ENCODE measurements at places on chromosomes 5 and 9. TPM values are rescaled to one million over a fixed set of nuclear protein-coding genes. Genes with fewer than 3 reads are reported as not detected.

Gene FLT4
- 0.90 TPM for total RNA-seq

DNA sequence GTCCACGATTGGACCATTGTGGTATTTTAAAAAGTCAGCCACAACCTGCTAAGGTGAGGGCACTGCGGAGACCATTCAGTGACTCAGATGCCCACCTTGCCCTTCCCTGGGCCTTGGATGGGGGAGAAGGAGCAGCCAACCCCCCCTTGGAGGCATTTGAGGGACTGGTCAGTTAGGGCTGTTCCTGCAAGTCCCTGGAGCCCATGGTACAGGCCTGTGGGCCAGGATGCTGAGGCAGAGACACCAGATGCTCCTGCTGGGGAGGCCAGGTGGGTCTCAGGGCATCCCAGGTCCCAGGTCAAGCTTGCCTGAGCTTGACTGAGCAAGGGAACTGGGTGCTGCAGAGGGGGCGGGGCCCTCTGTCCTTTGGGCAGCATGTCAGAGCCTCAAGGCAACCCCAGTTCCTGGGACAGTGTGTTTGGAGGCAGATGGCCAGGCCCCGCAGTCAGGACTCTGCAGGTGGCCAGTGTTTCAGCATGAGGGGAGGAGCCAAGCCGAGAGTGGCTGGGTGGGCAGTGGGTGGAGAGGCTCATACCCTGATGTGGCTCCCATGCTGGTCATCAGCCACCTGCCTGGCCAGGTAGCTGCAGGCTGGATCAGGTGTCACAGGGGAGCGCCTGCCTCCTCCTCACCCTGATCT is 27.5 kb downstream of the SLC6A3 start:
- H3K36me3 ChIP-seq = no peaks in the 10 kb centered on the region
- no peak overlapping the region for H3K27ac ChIP-seq
- no peak for DNase-seq

GRCh38 chr5:173090639-173091038 is 34.5 kb downstream of the CREBRF start:
- H3K4me1 ChIP-seq = no peaks in the 10 kb centered on the region
- H3K27ac ChIP-seq = no peak overlapping the region
- H3K4me3 ChIP-seq = no peak overlapping the region
- H3K27me3 ChIP-seq = no peaks in the 10 kb centered on the region
- peaks cover 7% of the 10 kb centered on the region for H3K36me3 ChIP-seq

Gene PTGS1
- total RNA-seq = 0.37 TPM

DNA sequence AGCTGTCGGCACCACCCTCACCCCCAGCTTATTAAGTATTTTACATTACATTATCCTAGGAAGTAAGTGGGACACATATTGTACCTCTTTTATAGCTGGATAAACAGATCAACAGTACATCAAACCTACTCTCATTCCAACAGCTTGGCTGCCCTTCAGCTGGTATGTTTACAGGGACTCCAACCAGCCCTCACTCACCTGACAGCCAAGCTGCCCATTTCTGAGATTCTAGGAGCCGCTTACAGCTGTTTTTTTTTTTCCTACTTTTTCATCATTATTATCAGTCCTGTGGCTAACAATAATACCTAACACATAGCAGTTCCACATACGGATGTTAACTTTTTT is 13.4 kb upstream of the CREBRF start:
- no peak for DNase-seq
- H3K27me3 ChIP-seq = no peaks in the 10 kb centered on the region
- peaks cover 7% of the 10 kb centered on the region for H3K4me1 ChIP-seq
- no peak overlapping the region for H3K27ac ChIP-seq

Gene HEMGN
- total RNA-seq = 1.6 TPM

DNA sequence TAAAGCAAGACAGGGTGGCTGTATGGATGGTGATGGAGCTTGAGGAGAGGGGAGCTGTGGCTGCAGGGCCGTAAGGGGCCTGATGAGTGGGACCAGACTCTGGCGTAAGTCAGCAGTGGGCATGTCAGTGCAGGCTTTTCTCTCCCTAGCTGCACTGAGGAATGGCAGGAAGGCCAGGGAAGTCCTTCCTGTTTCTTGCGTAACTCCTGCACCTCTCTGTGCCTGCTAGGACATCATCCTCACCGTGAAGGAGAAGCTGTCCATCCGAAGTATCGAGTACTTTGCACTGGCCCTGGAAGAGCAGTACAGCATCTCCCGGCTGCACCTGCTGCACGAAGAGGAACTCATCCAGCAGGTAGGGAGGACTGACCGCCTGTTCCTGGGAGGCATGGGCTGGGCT is 24.1 kb upstream of the TRMT10B start:
- no peak overlapping the region for H3K4me3 ChIP-seq
- H3K4me1 ChIP-seq = no peaks in the 10 kb centered on the region
- no peaks in the 10 kb centered on the region for H3K36me3 ChIP-seq
- H3K27me3 ChIP-seq = peaks cover 10% of the 10 kb centered on the region
- no peak overlapping the region for H3K27ac ChIP-seq

Gene SPATA31A3
- not detected for total RNA-seq

GRCh38 chr5:41966401-41967105 is 41.5 kb downstream of the FBXO4 start:
- no peak overlapping the region for H3K27ac ChIP-seq
- no peak for DNase-seq
- H3K4me3 ChIP-seq = no peak overlapping the region
- H3K36me3 ChIP-seq = peaks cover 2% of the 10 kb centered on the region
- H3K4me1 ChIP-seq = no peaks in the 10 kb centered on the region

- peaks cover 16% of the 10 kb centered on the region for H3K36me3 ChIP-seq
- peaks cover 39% of the 10 kb centered on the region for H3K4me1 ChIP-seq
- no peak overlapping the region for H3K27ac ChIP-seq
- no peaks in the 10 kb centered on the region for H3K27me3 ChIP-seq
- DNase-seq = no peak
These were observed 21.9 kb downstream of the KDM4C start for GRCh38 chr9:6779417-6780241.
